ENCODE measurements at places on chromosomes 16 and 17. TPM values are rescaled to one million over a fixed set of nuclear protein-coding genes. Genes with fewer than 3 reads are reported as not detected.

The CMTM3 gene
- 12.6 TPM for polyA plus RNA-seq

- no peak for DNase-seq
Observed at GRCh38 chr16:14545346-14545884, 84.6 kb downstream of the PARN start.

GRCh38 chr17:31067691-31068184 is 27.0 kb upstream of the NF1 start:
- DNase-seq: no peak

GRCh38 chr16:81837312-81837751 is 58.2 kb downstream of the PLCG2 start:
- DNase-seq: no peak

DNA sequence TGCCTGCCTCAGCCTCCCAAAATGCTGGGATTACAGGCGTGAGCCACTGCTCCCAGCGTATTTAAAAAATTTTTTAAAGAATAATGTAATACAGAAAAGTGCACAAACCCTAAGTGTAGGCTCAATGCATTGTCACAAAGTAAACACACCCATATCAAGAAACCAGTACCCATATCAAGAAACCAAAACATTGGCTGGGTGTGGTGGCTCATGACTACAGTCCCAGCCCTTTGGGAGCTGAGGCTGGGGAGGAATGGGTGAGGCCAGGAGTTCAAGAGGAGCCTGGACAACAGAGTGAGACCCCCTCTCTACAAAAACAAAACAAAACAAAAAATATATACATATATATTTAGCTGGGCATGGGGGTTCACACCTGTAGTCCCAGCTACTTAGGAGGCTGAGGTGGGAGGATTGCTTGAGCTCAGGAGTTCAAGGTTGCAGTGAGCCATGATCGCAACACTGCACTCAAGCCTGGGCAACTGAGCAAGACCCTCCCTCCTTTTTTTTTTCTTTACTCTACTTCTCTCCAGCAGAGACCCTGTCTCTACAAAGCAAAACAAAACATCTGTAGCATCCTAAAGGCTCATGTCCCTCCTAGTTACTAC is 9.3 kb upstream of the PRR14 start:
- DNase-seq: no peak
